Activated naive CD8-positive, alpha-beta T cell treated with anti-CD3 and anti-CD28 coated beads for 36 hours (primary cell): ENCODE measurements at places on chromosomes 2 and 18. TPM values are rescaled to one million over a fixed set of nuclear protein-coding genes. Genes with fewer than 3 reads are reported as not detected.
A peak's percentile ranks its signal among the peaks of the same experiment; 100 is the strongest.

Gene STK17B
- total RNA-seq, result 157 TPM

- no peak for DNase-seq
Measured at GRCh38 chr18:2114765-2115164, 456.5 kb downstream of the METTL4 start.

Gene PMS1
- total RNA-seq, result 48.8 TPM

DNA sequence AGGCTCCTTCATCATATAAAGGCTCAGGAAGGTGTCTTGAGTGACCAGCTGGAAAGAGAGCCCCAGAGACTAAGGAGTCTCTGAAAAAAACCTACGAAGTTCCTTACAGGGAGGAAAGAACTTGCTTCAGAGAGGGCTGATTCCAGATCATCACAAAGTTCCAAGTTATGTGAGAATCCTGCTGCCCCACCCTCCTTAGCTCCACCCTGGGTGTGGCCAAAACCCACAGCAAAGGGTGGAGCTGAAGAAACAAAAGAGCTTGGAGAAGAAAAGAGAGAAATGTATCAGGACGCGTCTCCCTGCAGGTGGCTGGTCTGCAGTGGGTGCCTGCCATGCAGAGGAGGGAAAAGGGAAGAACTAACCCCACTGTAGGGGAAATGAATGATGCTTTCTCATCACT is 32.8 kb upstream of the ZNF396 start:
- no peak for DNase-seq

Gene LONRF2
- not detected for total RNA-seq

Gene SLC16A14
- 1.2 TPM for total RNA-seq

- DNase-seq, result peak; percentile 53
Measured at GRCh38 chr2:157413326-157414035, 30.4 kb downstream of the CYTIP start.

Gene INPP4A
- 31.9 TPM for total RNA-seq

- no peak for DNase-seq
Measured at GRCh38 chr2:167858086-167858485, 389.3 kb downstream of the STK39 start.

GRCh38 chr2:111019381-111019780 is 101.3 kb upstream of the BCL2L11 start:
- no peak for DNase-seq

DNA sequence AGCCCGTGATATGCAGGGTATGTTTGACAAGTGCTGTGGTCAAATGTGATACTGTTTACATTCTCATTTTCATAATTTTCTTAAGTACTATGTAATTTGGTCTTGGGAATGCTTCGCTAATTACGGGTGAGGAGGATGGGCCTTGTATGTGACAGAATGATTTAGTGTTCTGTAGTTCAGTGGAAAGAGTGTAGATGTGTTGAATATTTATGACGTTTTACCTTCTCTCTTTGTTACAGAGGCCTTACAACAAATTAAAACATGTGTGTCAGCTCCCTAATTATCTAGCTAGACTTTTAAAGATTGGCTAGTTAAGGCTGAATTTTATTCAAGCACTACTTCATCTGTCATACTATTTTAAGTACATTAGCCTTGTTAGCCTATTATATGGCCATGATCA is 10.6 kb upstream of the CHRNA1 start:
- DNase-seq, result no peak

Gene DSEL
- 0.30 TPM for total RNA-seq

DNA sequence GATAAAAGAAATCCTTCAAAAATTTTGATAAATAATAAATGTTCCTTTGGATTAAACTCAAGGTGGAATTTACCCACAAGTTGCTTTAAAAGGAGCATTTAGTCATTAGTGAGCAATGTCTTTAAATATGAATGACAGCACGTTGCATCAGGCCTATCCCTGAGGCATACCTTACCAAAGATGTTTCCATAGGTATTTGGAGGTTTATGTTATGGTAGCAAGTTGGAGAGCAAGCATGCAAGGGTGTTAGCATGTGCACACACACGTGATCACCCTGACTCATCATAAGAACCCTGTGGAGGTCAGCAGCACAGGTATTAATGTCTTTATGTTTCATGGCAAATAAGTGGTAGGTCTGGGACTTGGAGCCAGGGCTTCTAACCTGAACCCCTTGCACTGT is 159.9 kb downstream of the ACTR3 start:
- no peak for DNase-seq

GRCh38 chr2:74648009-74648443 is at the start of gene M1AP:
M1AP (minus strand) TSS chr2:74648330; CDS start chr2:74640275, 8,055 bp downstream.
- DNase-seq, result peak; percentile 32

Gene MTX2
- 30.0 TPM for total RNA-seq

GRCh38 chr2:151395509-151396374 is 14.0 kb upstream of the RIF1 start:
- DNase-seq, result no peak

Gene RAPGEF4
- 0.72 TPM for total RNA-seq

- no peak for DNase-seq
Measured at GRCh38 chr18:499776-500631, 497 bp downstream of the COLEC12 start.

- no peak for DNase-seq
Measured at GRCh38 chr2:29502460-29502911, 387.3 kb downstream of the CLIP4 start.

Gene SERPINB11
- not detected for total RNA-seq

DNA sequence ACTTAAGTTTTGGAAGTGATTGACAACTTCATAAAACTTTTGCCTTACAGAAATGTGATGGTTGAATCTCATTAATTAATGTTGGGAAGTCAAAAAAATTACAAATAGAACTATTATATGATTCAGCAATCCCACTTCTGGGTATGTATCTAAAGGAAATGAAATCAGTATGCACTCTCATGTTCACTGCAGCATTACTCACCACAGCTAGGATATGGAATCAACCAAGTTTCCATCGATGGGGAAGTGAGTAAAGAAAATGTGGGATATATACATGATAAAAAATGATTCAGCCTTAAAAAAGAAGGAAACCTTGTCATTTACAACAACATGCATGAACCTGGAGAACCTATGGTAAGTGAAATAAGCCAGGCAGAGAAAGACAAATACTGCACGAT is 112.4 kb upstream of the WDR75 start:
- DNase-seq, result no peak

Gene AFF3
- total RNA-seq, result 2.6 TPM

Gene REG3G
- total RNA-seq, result not detected

GRCh38 chr2:212672186-212672585 is 133.6 kb upstream of the ERBB4 start:
- no peak for DNase-seq

- no peak for DNase-seq
Measured at GRCh38 chr2:161044921-161045320, 115.3 kb upstream of the TANK start.

DNA sequence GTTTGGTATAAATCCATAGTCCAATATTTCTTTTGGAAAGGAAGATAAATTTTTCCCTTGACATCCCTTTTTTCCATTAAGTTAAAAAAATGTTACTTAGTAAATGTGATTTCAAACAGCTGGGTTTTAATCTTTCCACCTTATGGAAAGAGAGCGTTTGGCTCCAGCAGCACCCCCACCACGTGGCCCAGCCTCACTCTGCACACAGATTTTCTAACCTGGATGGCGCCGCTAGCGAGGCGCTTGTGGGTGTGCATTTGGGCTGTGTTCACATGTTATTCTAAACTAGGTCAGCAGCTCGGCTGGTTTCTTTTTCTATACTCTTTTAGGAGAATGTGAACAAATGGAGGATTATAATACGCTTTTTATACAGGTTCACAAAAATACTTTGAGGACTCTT is 218.0 kb downstream of the LDLRAD4 start:
- DNase-seq, result no peak

Gene C2orf80
- total RNA-seq, result not detected

DNA sequence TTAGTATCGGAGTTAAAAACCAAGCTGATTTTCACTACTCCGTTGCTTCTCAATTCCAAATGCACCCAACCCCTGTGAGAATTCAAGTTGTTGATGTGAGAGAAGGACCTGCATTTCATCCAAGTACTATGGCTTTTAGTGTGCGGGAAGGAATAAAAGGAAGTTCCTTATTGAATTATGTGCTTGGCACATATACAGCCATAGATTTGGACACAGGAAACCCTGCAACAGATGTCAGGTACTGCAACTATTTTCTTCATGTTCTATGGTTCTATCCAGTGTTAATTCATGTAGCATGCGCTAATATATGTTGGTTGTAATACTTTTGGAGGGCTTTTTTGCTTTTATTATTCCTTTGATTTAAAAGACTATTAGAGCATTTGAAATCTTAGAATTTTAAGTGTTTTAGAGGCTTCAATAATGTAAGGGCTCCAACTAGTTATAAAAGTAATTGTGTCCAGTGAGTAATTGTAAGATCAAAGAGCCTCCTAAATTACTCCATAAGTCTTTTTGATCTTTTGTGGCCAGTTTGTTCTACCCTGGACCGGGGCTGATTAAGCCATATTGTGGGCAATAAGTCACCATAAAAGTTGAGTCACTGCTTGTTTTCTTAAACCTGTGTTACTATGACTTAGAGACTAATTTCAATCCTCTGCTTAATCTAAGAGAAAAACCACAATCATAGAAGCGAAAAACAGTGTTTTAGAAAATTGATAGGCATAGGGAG is 22.9 kb downstream of the DSG4 start:
- no peak for DNase-seq

DNA sequence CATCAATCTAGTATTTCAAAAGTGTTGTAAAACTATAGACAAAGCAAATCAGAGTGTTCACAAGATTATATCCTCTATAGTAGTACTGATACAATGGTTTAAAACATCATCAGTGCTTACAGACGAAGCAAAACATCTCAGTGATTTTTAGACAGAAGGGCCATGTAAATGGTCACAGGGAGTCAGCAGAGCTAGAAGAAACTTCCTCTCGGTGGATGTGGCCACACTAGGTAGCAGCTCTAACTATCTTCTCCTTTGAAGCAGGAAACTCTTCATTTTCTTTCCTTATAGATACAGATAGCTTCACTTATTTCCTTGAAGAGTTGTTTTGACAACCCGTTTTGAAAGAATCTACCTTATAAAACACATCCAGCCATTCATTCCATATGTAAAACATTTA is 80.4 kb upstream of the CD226 start:
- DNase-seq, result no peak
